Activated CD4-positive, alpha-beta T cell treated with anti-CD3 and anti-CD28 coated beads for 36 hours (primary cell): ENCODE measurements at places on chromosomes 1 and 21. TPM values are rescaled to one million over a fixed set of nuclear protein-coding genes. Genes with fewer than 3 reads are reported as not detected.

- no peak overlapping the region for H3K27ac ChIP-seq
- H3K36me3 ChIP-seq: no peaks in the 10 kb centered on the region
- DNase-seq: no peak
- peaks cover 2% of the 10 kb centered on the region for H3K27me3 ChIP-seq
- H3K4me1 ChIP-seq: no peaks in the 10 kb centered on the region
These were observed 143.4 kb upstream of the KCNK2 start for GRCh38 chr1:214939180-214939579.

- H3K4me3 ChIP-seq: no peak overlapping the region
- no peak for DNase-seq
- H3K27ac ChIP-seq: no peak overlapping the region
- no peaks in the 10 kb centered on the region for H3K27me3 ChIP-seq
- H3K4me1 ChIP-seq: peaks cover 4% of the 10 kb centered on the region
These were observed 19.9 kb downstream of the BEND5 start for GRCh38 chr1:48756683-48757316.

- peaks cover 8% of the 10 kb centered on the region for H3K4me1 ChIP-seq
- no peak overlapping the region for H3K4me3 ChIP-seq
- no peak for DNase-seq
- no peak overlapping the region for H3K27ac ChIP-seq
These were observed 5.4 kb upstream of the TRPM2 start for GRCh38 chr21:44347911-44348451.

- peaks cover 35% of the 10 kb centered on the region for H3K36me3 ChIP-seq
- H3K27ac ChIP-seq: peak overlapping the region; percentile 15
- no peaks in the 10 kb centered on the region for H3K27me3 ChIP-seq
- no peak overlapping the region for H3K4me3 ChIP-seq
These were observed 161.7 kb upstream of the EDN2 start for GRCh38 chr1:41646186-41646585.

DNA sequence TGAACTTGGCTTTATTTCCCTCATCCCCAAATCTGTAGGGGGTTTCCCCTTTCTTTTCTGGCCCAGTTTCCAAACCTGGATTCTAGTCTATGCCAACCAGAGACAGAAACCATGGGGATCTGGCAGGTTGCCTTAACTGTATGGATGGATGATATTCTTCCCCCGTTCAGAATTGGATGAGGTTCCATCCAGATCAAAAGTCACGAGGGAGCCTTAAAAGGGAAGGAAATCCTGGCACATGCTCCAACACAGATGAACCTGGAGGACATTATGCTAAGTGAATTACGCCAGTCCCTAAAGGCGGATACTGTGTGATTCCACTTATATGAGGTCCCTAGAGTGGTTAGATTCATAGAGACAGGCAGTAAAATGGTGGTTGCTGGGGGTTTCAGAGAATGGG lies 124.4 kb downstream of the HUNK start:
- no peaks in the 10 kb centered on the region for H3K36me3 ChIP-seq
- no peak overlapping the region for H3K4me3 ChIP-seq
- peaks cover 2% of the 10 kb centered on the region for H3K27me3 ChIP-seq
- no peaks in the 10 kb centered on the region for H3K4me1 ChIP-seq
- no peak overlapping the region for H3K27ac ChIP-seq

DNA sequence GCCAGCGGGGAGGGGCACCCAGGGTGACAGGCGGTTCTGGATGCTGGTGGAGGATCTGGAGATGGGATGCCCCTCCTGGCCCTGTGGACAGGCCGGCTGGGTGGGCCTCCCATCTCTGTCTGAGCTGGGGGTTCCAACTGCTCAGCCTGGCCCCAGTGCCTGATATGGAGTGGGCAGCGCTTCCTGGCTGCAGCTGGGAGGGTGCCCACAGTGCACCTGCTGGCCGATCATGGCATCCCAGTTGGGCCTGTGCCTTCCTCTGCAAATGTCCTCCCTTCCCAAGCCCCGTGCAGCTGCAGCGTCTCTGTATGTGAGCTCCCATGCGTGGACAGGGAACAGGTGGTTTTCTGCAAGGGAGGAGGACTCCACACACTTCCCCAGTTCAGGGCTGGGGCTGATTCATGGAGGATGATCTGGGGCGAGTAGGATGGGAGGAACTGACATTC lies 2.1 kb downstream of the PFKL start:
- H3K36me3 ChIP-seq: peaks cover 14% of the 10 kb centered on the region
- H3K4me3 ChIP-seq: peak overlapping the region; percentile 77
- no peak for DNase-seq
- H3K4me1 ChIP-seq: peaks cover 56% of the 10 kb centered on the region

- H3K27ac ChIP-seq: no peak overlapping the region
- H3K4me3 ChIP-seq: no peak overlapping the region
- no peaks in the 10 kb centered on the region for H3K4me1 ChIP-seq
- no peak for DNase-seq
These were observed 14.2 kb upstream of the TENT5B start for GRCh38 chr1:27026621-27027574.

DNA sequence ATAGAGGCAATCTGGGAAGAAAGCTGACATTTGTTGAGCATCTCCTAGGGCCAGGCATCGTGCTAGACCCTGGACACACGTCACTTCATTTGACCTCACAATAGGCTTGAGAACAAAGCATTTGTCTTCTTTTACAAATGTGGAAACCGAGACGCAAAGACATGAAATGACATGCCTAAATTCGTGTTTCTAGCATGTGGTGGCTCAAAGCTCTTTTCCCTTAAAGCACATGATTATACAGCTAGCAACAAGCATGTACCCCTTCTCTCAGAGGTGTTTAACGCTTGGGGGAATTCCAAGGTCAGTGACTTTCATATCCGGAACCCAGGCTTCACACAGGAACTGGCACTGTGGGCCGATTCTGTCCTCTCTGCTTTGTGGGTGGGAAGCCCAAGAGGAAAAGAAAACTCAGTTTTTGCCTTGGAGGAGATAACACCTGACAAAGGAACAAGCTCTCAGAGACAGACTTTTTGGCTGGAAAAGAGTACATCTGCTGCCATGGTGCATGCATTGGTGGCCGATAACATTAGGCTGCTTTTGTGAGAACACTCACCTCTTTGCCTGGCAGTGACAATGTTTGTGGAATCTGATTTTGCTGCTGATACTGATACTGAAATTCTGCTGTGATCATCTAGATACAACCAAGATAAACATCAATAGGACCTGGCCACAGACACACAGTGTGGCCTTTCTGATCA lies 15.4 kb upstream of the CD2 start:
- H3K36me3 ChIP-seq: peaks cover 28% of the 10 kb centered on the region
- DNase-seq: peak; percentile 81
- H3K27me3 ChIP-seq: no peaks in the 10 kb centered on the region
- H3K4me1 ChIP-seq: peaks cover 57% of the 10 kb centered on the region
- peak overlapping the region; percentile 71 for H3K4me3 ChIP-seq

GRCh38 chr1:905811-906599 lies 17.7 kb upstream of the SAMD11 start:
- DNase-seq: no peak
- H3K4me1 ChIP-seq: peaks cover 7% of the 10 kb centered on the region
- no peaks in the 10 kb centered on the region for H3K36me3 ChIP-seq
- no peak overlapping the region for H3K27ac ChIP-seq
- peaks cover 27% of the 10 kb centered on the region for H3K27me3 ChIP-seq

GRCh38 chr1:172517545-172517944 lies 15.4 kb upstream of the SUCO start:
- no peak overlapping the region for H3K4me3 ChIP-seq
- H3K36me3 ChIP-seq: no peaks in the 10 kb centered on the region
- H3K27me3 ChIP-seq: no peaks in the 10 kb centered on the region
- H3K27ac ChIP-seq: no peak overlapping the region

GRCh38 chr1:201330541-201330940 lies 46.9 kb downstream of the TNNT2 start:
- H3K4me3 ChIP-seq: no peak overlapping the region
- H3K27me3 ChIP-seq: no peaks in the 10 kb centered on the region
- no peak overlapping the region for H3K27ac ChIP-seq
- H3K4me1 ChIP-seq: no peaks in the 10 kb centered on the region
- DNase-seq: no peak

GRCh38 chr1:111842411-111842810 lies 86.7 kb downstream of the DDX20 start:
- no peaks in the 10 kb centered on the region for H3K4me1 ChIP-seq
- no peak overlapping the region for H3K27ac ChIP-seq
- H3K36me3 ChIP-seq: no peaks in the 10 kb centered on the region

GRCh38 chr1:26761217-26761616 lies 26.5 kb upstream of the PIGV start:
- H3K27me3 ChIP-seq: no peaks in the 10 kb centered on the region
- peaks cover 11% of the 10 kb centered on the region for H3K4me1 ChIP-seq
- no peak for DNase-seq
- H3K27ac ChIP-seq: peak overlapping the region; percentile 27

DNA sequence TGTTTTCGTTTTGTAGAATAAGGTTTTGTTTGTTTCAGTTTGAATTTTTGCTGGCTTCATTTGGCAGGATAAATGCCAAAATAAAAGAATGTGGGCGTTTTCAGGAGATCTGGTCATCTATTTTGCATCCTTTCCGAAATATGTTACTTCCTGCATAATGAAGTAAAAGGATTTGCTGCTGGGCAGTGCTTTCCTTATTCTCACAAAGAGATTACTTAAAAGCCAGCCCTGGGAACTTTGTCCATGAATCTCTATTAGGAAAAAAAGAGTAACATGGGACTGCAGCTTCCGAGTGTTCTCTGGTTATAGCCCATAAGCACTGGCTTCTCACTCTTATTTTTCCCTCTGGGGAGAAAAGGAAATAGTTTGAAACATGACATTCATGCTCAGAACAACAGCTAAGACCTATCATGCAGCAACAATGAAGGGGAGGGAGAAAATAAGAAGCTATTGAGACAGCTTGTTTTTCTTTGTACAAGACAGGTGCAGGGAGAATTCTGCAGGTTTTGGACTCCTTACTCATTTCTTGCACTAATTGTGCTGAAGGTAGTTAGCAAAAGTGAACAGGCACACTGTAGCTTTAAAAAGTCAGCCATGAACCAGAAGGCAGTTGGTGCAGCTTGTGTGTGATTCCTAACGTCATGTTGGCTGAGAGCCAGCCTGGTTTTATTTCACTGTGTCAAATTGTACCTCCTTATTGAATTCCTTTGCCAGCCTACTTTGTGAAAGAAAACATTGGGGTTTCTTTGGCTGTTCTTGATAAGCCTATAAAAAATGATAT lies at the start of gene SAMD13:
Gene SAMD13, plus strand, starts transcription at position 705 of the 781 bp plus-strand sequence. CDS start 1,527 bp downstream, outside the sequence.
- no peaks in the 10 kb centered on the region for H3K36me3 ChIP-seq
- H3K4me1 ChIP-seq: peaks cover 43% of the 10 kb centered on the region

DNA sequence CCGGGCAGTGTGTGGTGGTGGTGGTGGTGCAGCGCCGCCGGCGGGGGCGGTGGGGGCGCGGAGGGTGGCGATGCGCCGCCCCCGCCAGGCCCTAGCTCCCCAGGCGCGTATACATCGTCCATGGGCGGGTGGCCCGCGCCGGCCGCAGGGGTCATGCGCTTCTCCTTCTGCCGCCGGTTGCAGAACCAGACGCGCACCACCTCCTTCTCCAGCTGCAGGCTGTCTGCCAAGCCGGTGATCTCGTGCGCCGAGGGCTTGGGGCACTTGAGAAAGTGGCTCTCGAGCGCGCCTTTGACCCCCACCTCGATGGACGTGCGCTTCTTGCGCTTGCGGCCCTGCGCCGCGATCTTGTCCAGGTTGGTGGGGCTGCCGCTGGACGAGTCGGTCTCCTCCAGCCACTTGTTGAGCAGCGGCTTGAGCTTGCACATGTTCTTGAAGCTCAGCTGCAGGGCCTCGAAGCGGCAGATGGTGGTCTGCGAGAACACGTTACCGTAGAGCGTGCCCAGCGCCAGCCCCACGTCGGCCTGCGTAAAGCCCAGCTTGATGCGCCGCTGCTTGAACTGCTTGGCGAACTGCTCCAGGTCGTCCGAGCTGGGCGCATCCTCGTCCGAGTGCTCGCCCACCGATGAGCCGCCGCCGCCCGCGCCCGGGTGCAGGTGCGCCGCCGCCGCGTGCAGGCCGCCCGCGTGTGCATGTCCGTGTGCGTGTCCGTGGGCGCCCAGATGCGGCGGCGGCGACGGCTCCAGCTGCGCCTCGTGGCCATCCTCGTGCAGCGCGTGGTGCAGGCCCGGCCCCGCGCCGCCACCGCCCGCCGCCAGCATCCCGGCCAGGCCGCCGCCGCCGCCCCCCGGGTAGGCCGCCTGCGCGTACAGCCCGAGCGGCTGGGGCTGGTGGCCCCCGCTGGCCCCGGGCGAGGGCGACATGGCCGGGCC lies 926 bp downstream of the POU3F1 start:
- peak; percentile 34 for DNase-seq
- H3K36me3 ChIP-seq: no peaks in the 10 kb centered on the region
- H3K27ac ChIP-seq: no peak overlapping the region
- H3K4me1 ChIP-seq: peaks cover 11% of the 10 kb centered on the region

The RHD gene
- not detected for total RNA-seq

The TNFRSF4 gene
- 418 TPM for total RNA-seq

The AK5 gene
- 9.9 TPM for total RNA-seq

The EIF3I gene
- 349 TPM for total RNA-seq

The SEMA4A gene
- total RNA-seq: 64.5 TPM

The ASAP3 gene
- 0.57 TPM for total RNA-seq

The OTUD7B gene
- total RNA-seq: 18.5 TPM
